Activated T-cell treated with anti-CD3 and anti-CD28 coated beads, Interleukin-2, amount 50 U/mL, for 24 hours (primary cell): ENCODE measurements at places on chromosomes 5 and 9.

DNA sequence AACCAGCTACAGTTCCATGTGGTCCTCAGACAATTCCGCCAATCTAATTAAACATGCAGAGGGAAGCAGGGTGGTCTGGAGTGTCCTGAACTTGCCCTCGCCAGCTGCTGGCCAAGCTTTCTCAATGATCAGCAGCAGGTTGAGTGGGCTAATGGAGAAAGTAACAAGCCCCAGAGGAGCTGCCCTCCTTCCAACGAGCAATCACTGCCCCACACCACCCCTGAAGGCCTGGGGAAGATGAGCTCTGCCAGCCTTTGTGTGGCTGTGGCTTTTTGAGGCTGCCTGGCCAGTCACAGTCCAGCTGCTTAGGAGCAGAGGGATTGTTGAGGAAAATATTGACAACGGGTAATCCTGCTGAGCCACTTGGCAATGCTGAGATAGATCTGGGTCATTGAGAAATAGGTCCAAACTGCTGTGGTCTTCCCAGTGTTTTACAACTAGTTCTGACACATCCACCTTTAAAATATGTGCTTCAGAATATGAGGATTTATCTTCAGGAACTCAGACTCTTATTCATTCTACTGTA, 107.3 kb downstream of the CD180 start:
- H3K27ac ChIP-seq: no peak overlapping the region
- H3K4me1 ChIP-seq: peaks cover 4% of the 10 kb centered on the region
- no peaks in the 10 kb centered on the region for H3K27me3 ChIP-seq
- no peak overlapping the region for H3K4me3 ChIP-seq
- H3K36me3 ChIP-seq: peaks cover 17% of the 10 kb centered on the region

- H3K27ac ChIP-seq: no peak overlapping the region
- H3K4me1 ChIP-seq: no peaks in the 10 kb centered on the region
- H3K4me3 ChIP-seq: no peak overlapping the region
- no peaks in the 10 kb centered on the region for H3K36me3 ChIP-seq
- peaks cover 7% of the 10 kb centered on the region for H3K27me3 ChIP-seq
- no peak for DNase-seq
Measured at GRCh38 chr9:84846906-84847305, 177.4 kb downstream of the NTRK2 start.

GRCh38 chr5:82352146-82352791, 74.1 kb upstream of the RPS23 start:
- H3K36me3 ChIP-seq: no peaks in the 10 kb centered on the region
- no peak overlapping the region for H3K27ac ChIP-seq
- no peak for DNase-seq
- no peaks in the 10 kb centered on the region for H3K27me3 ChIP-seq
- H3K4me3 ChIP-seq: no peak overlapping the region

DNA sequence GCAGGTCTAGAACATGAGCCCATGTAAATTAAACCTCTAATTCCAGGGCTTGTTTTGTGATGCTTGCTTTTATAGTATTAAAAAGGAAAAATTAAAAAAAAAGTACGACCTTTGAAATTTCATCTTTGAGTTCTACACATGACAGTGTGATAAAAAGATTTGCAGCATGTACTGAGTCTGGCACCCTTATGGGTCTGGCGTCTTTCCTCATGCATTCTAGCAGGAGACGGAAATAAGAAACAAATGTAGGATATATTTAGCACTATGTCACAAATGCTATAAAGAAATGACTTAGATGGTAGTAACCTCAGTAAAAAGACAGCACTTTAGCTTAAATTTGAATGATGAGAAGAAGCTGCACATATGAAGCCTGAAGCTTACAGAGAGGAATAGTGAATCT, 1474.3 kb upstream of the CDH6 start:
- no peak for DNase-seq
- no peak overlapping the region for H3K27ac ChIP-seq
- no peak overlapping the region for H3K4me3 ChIP-seq
- H3K4me1 ChIP-seq: no peaks in the 10 kb centered on the region

GRCh38 chr5:151238303-151238741, 14.4 kb upstream of the CCDC69 start:
- DNase-seq: no peak
- H3K27ac ChIP-seq: peak overlapping the region; percentile 35
- peak overlapping the region; percentile 21 for H3K4me3 ChIP-seq
- no peaks in the 10 kb centered on the region for H3K36me3 ChIP-seq
- peaks cover 40% of the 10 kb centered on the region for H3K4me1 ChIP-seq

DNA sequence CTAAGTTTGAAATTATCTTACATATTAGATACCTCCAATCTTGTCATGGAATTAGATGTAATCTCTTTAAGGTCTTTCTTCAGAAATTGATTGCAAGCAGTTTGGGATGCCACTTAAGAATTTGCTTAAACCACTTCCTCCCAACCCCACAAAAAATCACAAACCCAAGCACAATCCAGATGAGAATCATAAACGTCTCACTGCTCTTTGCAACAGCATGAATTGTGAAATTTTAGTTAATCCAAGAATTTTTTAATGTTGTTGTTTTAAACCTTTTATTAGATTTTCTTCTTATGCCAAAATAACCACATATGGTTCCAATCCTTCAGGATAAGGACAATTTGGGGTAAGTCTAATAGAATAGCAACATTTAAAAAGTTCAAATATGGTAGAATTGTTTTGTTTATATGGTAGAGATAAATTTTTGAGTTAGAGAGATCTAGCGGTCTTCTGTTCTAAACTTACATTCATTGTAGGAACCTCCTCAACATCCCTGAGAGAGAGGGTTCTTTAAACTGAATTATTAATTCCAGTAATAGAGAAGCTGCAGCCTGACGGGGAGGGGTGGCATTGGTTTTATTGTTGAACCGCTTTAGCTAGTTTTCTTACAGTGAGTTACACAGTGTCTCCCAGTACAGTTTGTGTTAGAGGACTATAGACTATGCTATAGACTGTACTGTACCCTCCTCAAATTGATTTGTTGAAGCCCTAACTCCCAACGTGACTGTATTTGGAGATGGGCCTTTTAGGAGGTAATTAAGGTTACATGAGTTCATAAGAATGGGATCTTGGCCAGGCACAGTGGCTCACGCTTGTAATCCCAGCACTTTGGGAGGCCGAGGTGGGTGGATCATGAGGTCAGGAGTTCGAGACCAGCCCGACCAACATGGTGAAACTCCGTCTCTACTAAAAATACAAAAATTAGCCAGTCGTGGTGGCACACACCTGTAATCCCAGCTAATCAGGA, 24.8 kb upstream of the IL6ST start:
- no peaks in the 10 kb centered on the region for H3K36me3 ChIP-seq
- peaks cover 22% of the 10 kb centered on the region for H3K4me1 ChIP-seq
- H3K27ac ChIP-seq: no peak overlapping the region

DNA sequence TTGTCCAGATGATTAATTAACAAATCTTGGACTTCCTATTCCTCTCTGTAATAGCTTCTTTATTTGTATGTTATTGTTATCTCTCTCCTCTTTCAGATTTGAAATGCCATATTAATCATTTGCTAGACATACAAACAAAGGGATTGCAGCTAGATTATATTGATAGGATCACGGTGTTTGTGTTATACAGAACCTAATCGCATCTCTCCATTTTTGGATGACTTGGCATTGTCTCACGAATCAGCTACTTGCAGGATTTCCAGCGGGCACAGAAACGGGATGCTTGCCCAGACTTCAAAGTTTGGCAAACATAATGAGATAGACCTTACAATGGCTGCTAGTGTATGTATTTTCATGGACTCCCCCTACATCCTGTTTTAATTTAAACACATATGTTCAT, 368.1 kb downstream of the TLE4 start:
- H3K36me3 ChIP-seq: no peaks in the 10 kb centered on the region
- H3K27ac ChIP-seq: no peak overlapping the region
- H3K27me3 ChIP-seq: no peaks in the 10 kb centered on the region
- no peak overlapping the region for H3K4me3 ChIP-seq
- no peaks in the 10 kb centered on the region for H3K4me1 ChIP-seq

GRCh38 chr5:2263763-2264162, 381.0 kb upstream of the IRX4 start:
- no peaks in the 10 kb centered on the region for H3K4me1 ChIP-seq
- no peak overlapping the region for H3K27ac ChIP-seq
- no peak overlapping the region for H3K4me3 ChIP-seq
- no peaks in the 10 kb centered on the region for H3K27me3 ChIP-seq
- DNase-seq: no peak

DNA sequence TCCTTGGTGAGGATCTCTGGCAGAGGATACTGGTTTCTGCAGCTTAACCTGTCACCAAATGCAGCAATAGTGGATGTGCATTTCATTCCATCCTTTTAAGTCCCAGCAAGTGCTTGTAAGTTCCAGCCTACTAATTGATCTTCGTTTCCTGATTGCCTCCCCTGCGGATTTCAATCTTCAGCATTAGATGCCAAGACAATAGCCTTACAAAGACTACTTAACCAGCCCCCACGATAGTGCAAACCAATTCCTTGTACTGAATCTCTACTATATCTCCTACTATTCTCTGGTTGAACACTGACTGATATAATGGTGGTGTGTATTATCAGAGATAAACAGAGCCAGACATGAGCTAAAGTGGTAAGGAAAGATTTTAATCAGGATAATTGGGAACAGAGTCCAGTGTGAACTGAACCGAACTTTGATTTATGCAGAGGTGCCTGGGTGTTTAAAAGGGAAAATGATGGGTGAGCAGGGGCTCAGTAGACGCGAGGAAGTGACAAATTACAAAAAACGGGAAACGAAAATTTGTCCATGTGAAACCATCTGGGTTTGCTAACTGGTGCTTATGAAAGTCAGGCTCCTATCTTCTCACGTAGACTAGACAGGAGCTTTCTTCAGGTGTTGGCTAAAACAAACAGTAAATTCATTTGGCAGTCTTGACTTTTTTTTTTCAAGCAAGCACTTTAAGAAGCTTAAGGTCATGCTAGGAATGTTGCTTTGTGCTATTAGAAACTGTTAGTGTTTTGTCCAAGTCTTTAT, 106.9 kb upstream of the ST8SIA4 start:
- H3K27me3 ChIP-seq: no peaks in the 10 kb centered on the region
- no peaks in the 10 kb centered on the region for H3K36me3 ChIP-seq
- no peak overlapping the region for H3K4me3 ChIP-seq
- DNase-seq: no peak
- H3K27ac ChIP-seq: no peak overlapping the region
